ENCODE measurements at places on chromosomes 6 and 20. TPM values are rescaled to one million over a fixed set of nuclear protein-coding genes. Genes with fewer than 3 reads are reported as not detected.

The RBBP9 gene
- 10.4 TPM for total RNA-seq

The RGS17 gene
- total RNA-seq, result 3.3 TPM

The FILIP1 gene
- 3.8 TPM for total RNA-seq

The GLP1R gene
- not detected for total RNA-seq

The OLIG3 gene
- not detected for total RNA-seq

The TFAP2C gene
- not detected for total RNA-seq

The WFDC12 gene
- total RNA-seq, result not detected

The ABHD16B gene
- not detected for total RNA-seq
